ENCODE measurements at places on chromosomes 7 and 10. TPM values are rescaled to one million over a fixed set of nuclear protein-coding genes. Genes with fewer than 3 reads are reported as not detected.

Gene OR2A12
- not detected for total RNA-seq

Gene PDE6C
- total RNA-seq = not detected

Gene ANLN
- total RNA-seq = 14.1 TPM

Gene OR2A7
- 52.1 TPM for total RNA-seq

Gene TACC2
- total RNA-seq = 191 TPM
